Metanephros (tissue), 2 donors: ENCODE measurements at places on chromosomes 7 and 10. TPM values are rescaled to one million over a fixed set of nuclear protein-coding genes. Genes with fewer than 3 reads are reported as not detected.

The VWC2 gene
- 0.70 TPM for total RNA-seq

The CLRN3 gene
- total RNA-seq: 6.5 TPM

The APBB1IP gene
- total RNA-seq: 3.8 TPM

The NME8 gene
- 1.2 TPM for total RNA-seq

The GBX1 gene
- total RNA-seq: 0.64 TPM

The AKR1C8 gene
- 0.41 TPM for total RNA-seq

The CLCN1 gene
- total RNA-seq: 3.9 TPM

The ACTL6B gene
- not detected for total RNA-seq

The PRPS1L1 gene
- total RNA-seq: not detected

The CUL2 gene
- 23.3 TPM for total RNA-seq

The VSIR gene
- 31.1 TPM for total RNA-seq

The PLCE1 gene
- total RNA-seq: 16.2 TPM

The ZNF804B gene
- total RNA-seq: 0.23 TPM

The HTR5A gene
- not detected for total RNA-seq

The CPA2 gene
- 0.18 TPM for total RNA-seq

The OR2A12 gene
- total RNA-seq: not detected

The DMBT1 gene
- total RNA-seq: 0.18 TPM

The GHRHR gene
- total RNA-seq: not detected

The GRM8 gene
- total RNA-seq: 8.1 TPM

The PRKAR2B gene
- total RNA-seq: 24.5 TPM

The PRKCQ gene
- total RNA-seq: 17.2 TPM

The SRPK2 gene
- 53.5 TPM for total RNA-seq

The TMEM176B gene
- total RNA-seq: 69.6 TPM

The ANKRD30A gene
- not detected for total RNA-seq

The TTYH3 gene
- 82.1 TPM for total RNA-seq

The PRSS1 gene
- total RNA-seq: 0.41 TPM

The EGFR gene
- total RNA-seq: 38.5 TPM

The LEP gene
- 0.70 TPM for total RNA-seq

The ANKRD7 gene
- total RNA-seq: 2.5 TPM

The SPDYE9 gene
- not detected for total RNA-seq

The VWDE gene
- 3.1 TPM for total RNA-seq

The GPR37 gene
- 3.2 TPM for total RNA-seq

The BTBD16 gene
- total RNA-seq: 0.41 TPM

The IGFBP1 gene
- total RNA-seq: 0.82 TPM

The CDC14C gene
- not detected for total RNA-seq

The NKX1-2 gene
- total RNA-seq: not detected

The BAMBI gene
- 32.5 TPM for total RNA-seq

The HTRA1 gene
- 73.6 TPM for total RNA-seq

The ETV1 gene
- total RNA-seq: 21.3 TPM

The STAG3 gene
- total RNA-seq: 1.3 TPM

The CNNM1 gene
- 1.8 TPM for total RNA-seq

The SMARCD3 gene
- total RNA-seq: 50.2 TPM

The RBP3 gene
- not detected for total RNA-seq

The ZFAND2A gene
- 23.1 TPM for total RNA-seq

The GLI3 gene
- 17.5 TPM for total RNA-seq

The SPDYE5 gene
- total RNA-seq: not detected

The NT5C3A gene
- total RNA-seq: 34.9 TPM

The DGKI gene
- total RNA-seq: 4.0 TPM

The TAS2R5 gene
- total RNA-seq: 5.3 TPM

The MRLN gene
- 26.3 TPM for total RNA-seq

The HOXA13 gene
- total RNA-seq: not detected

The KIAA1549 gene
- 9.7 TPM for total RNA-seq
